NCI-H1105 (cell line): ENCODE measurements at places on chromosomes 1 and 21.

DNA sequence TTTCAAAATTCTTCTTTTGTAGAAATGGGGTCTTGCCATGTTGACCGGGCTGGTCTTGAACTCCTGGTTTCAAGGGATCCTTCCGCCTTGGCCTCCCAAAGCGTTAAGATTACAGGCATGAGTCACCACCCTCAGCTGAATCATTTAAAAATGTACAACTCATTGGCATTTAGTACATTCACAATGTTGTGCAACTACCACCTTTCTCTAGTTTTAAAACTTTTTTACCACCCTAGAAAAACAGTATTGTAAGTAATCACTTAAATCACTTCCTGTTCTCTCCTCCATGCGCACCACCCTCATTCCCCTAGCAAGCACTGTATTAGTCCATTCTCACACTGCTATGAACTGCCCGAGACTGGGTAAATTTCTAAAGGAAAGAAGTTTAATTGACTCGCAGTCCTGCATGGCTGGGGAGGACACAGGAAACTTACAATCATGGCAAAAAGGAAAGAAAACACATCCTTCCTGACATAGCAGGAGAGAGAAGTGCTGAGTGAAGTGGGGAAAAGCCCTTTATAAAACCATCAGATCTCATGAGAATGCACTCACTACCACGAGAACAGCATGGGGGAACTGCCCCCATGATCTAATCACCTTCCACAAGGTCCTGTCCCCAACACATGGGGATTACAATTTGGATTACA is 14.4 kb upstream of the THEM5 start:
- no peak for DNase-seq

DNA sequence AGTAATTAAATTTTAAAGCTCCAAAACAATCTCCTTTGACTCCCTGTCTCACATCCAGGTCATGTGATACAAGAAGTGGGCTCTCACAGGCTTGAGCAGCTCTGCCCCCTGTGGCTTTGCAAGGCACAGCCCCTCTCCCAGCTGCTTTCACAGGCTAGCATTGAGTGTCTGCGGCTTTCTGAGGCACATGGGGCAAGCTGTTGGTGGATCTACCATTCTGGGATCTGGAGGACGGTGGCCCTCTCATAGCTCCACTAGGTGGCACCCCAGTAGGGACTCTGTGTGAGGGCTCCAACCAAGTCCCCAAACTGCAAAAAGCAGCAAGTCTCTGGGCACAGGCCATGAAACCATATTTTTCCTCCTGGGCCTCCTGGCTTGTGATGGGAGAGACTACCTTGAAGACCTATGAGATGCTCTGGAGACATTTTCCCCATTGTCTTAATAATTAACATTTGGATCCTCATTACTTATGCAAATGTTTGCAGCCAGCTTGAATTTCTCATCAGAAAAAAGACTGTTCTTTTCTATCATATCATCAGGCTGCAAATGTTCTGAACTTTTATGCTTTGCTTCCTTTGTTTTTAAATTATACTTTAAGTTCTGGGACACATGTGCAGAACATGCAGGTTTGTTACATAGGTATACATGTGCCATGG is 554.1 kb upstream of the OLFM3 start:
- no peak for DNase-seq

- DNase-seq, result no peak
Measured at GRCh38 chr1:151009206-151009587, 948 bp downstream of the PRUNE1 start.

- peak; percentile 82 for DNase-seq
Measured at GRCh38 chr1:39258146-39258924, 53.8 kb downstream of the MACF1 start.

DNA sequence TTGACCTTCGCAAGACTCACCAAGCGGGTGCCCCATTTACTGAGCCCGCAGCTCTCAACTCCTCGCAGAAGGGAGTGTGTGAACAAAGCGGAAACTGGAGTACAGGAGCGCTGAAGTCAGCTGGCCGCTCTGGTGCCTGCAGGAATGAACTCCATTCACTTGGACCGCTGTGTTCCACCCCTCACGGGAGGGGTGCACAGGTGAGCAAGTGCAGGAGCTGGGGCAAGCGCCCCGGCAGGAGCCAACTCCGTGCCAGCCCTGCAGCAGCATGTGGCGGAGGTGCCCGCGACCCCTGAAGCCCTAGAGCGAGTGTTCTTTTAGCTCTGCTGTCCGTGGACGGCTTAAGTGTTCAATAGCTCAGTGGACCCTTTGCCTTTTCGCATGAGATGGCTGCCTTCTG is 471.6 kb upstream of the ADGRL4 start:
- DNase-seq, result no peak

DNA sequence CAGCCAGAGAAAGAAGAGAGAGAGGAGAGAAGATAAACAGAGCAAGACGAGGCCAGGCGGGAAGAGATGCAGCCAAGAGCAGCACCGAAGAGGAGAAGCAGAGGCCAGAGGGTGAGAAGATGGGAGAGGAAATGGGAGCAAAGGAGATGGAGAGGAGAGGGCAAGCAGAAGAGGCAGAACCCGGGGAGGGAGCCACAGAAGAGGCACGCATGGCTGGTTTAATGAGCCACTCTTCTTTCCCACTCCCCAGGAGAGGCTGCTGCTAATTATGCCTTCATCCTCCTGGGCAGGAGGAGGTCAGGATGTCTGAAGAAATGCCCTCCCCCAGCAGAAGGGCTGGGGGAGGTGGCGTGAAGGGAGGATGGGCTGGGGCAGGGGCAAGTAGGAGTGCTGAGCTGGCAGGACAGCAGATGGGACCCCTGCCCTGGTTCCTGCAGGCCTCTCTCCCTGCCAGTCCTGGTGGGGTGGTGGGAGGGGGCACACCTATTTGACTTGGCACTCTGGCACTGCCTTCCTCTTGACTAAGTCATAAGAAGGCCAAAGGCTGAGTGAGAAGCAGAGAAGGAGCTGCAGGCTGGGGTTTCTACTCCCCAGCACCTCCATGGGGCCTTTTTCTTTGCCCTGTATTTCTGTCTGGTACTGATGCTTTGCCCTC is 32.3 kb downstream of the KIRREL1 start:
- no peak for DNase-seq

DNA sequence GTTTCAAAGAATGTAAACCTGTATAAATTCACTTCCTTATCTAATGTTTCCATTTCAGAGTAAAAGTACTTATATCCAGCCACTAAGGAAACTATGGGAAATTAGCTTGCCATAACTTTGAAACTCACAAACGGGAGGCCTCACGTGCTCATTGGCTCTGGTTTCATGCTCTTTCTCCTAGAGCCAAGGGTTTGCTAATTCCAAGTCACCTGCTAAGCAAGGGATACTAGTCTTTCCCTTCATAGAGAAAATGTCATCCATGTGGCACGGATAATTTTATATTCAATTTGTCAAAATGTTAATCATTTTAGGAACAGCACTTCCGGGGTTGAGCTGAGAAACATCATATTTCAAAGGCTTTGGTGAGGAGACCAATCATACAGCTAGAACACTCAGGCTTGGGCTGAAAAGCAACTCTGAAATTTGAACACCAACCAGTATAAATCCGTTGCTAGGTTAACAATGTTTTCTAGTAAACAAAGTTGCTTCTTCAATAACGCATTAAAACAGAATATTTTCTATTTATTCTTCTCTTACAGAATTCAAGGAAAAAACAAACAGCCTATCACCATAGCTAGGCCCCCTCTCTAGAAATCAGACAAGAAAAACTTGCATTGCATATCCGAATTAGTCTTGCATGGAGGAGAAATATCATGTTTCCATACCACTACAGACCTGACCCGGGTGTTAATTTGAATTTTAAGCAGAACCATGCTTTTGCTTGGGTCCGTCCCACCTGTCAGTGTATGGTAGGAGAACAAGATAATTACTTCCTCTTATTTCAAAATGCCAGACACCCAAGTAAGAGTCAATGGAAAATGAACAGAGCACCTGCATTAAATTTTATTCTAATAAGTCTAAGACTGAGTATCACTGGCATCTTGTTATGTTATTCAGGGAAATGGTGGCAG is 196.1 kb upstream of the ESRRG start:
- DNase-seq, result no peak

DNA sequence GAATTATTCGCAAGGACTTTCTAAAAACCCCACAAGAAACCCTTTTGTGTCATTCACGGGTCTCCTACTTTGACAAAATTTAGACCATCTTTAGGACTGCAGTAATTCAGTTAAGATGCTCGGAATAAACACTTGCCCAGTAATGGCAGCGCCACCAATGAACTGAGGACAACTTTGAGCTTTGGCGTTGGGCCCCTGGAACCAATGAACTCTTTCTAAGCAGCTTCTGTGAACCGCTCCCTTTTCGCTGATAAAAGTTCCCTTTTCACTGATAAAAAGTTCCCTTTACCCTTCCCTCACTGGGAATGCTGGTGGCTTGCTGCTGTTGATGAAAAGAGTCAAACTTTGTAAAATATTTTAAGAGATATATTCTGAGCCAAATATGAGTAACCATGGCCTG is 1.5 kb upstream of the MRPL55 start:
- no peak for DNase-seq

DNA sequence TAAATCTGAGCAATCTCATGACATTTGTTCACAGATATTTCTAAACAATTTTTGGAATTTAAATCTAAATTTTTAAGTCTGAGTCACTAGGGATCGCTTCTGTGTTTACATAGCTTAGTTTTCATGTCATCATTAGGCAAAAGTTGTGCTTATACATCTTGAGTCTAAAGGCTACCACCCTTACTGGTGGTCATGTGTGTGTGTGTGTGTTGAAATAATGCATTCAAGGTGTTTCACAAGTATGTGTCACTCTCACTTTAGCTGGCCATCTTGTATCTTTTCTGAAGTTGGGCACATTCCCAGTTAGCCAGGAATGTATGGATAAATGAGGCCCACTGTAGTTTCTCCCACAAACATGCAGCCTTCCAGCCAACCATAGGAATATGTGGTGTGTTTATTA is 1162.5 kb upstream of the PRMT6 start:
- DNase-seq, result no peak

DNA sequence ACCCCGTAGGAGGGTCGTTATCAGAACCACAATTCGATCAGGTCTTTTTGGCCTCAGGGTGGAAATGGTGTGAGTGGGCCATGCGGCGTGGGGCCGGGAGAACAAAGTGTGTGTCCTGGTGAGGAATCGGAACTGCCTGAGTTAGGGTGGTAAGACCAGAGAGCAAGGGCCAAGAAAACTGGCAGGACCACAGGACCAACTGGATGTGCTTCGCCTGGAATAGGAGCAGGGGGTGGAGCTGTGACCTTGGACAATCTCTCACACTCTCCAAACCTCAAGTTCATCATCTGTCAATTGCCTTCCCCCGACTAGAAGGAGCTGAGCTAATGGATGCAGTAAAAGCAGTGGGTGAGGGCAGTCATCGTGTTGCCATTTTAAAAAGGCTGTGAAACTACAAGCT is 59.5 kb downstream of the NAV1 start:
- no peak for DNase-seq
